ENCODE measurements at places on chromosomes 13 and 19.

GRCh38 chr13:70107498-70108281, at the start of gene ATXN8OS:
Gene ATXN8OS (plus strand): TSS chr13:70107826.
- DNase-seq: no peak

- DNase-seq: peak; percentile 1
These were observed 446 bp upstream of the ZNF83 start for GRCh38 chr19:52638601-52639000.

- no peak for DNase-seq
These were observed 18.2 kb upstream of the FFAR2 start for GRCh38 chr19:35429698-35430408.

DNA sequence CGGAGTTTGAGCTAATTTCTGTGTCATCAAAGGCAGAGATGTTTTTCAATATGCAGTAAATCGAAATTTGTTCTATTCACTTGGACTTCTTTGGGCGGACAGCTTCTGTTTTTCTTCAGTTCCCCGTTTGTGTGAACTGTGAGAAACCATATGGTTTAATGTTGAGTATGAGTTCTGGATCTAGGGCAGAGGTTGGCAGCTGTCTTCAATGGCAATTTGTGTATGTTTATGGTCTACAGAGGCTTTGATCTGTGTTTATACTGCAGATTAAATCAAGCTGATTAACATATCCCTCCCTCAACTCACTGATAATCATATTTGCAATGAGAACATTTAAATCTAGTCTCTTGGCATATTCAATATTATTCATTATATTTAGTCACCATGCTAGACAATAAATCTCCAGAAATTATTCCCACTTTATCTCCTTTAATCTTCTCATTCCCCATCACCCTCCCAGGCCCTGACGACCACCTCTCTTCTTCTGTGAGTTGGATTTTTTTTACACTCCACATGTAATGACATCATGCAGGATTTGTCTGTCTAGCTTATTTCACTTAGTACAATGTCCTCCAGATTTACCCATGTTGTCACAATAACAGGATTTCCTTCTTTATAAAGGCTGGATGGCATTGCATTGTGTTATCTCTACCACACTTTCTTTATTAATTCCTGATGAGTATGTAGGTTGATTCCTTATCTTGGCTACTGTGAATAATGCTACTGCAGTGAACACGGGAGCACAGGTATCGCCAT, 9.0 kb downstream of the ZNF331 start:
- DNase-seq: no peak

- no peak for DNase-seq
These were observed 237.6 kb downstream of the LACC1 start for GRCh38 chr13:44117351-44117750.

All from hematopoietic multipotent progenitor cell (in vitro differentiated cells).